ENCODE measurements at places on chromosomes 2 and 18.

DNA sequence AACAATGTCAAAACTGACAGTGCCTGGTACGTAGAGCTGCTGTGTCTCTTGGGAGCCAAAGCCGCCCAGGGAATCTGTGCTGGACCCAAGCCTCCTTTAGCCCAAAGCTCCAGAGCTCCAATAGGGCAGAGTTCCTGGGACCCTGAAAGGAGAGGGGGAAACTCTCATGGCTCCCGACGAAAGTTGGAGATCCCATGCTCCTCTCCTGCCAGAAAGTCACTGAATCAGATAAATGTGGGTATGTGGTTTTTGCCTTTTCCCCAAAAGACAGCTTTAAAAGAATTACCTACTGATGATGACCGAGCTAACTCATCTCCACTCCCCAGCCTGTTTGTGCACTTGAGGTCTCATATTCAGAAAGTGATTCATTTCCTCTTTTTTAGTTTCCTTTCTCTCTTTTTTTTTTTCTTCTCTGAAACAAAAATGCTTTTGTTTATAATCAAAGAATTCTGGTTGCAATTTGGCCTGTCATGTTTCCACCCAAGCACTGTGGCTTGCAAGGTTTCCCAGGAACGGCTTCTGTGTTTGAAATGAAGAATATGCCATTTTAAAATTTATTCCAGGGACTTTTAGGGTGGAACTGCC, 14.1 kb upstream of the PMAIP1 start:
- no peak for DNase-seq

- DNase-seq, result no peak
Measured at GRCh38 chr2:16466133-16466820, 199.4 kb downstream of the CYRIA start.

DNA sequence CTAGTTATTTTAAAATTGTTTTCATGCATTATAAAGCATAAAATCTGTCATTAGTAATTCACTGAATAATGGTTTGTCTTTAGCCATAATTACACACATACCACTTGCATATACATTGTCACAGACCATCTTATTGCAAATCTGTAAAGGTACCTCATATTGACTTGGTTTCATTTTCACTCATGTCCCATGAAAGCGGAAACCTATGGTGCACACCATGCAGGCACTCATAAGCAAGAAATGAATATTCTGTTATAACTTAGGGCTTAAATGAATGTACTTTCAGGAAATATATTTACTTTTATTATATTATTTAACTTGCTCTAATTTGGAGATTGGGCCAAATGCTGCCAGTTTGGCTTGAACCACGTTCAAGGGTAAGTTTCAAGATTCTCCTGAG, 29.2 kb upstream of the STK17B start:
- no peak for DNase-seq

GRCh38 chr2:58495806-58496205, 254.7 kb upstream of the FANCL start:
- no peak for DNase-seq
